ENCODE measurements at places on chromosomes 5 and 9. TPM values are rescaled to one million over a fixed set of nuclear protein-coding genes. Genes with fewer than 3 reads are reported as not detected.

- no peaks in the 10 kb centered on the region for H3K36me3 ChIP-seq
- no peak overlapping the region for H3K27ac ChIP-seq
- DNase-seq = no peak
- H3K4me1 ChIP-seq = peaks cover 4% of the 10 kb centered on the region
- H3K4me3 ChIP-seq = no peak overlapping the region
Observed at GRCh38 chr9:2565676-2566340, 55.8 kb upstream of the VLDLR start.

GRCh38 chr9:82022121-82022520, 33.5 kb downstream of the SPATA31D1 start:
- no peak for DNase-seq
- H3K27me3 ChIP-seq = no peaks in the 10 kb centered on the region
- no peaks in the 10 kb centered on the region for H3K36me3 ChIP-seq
- H3K4me1 ChIP-seq = no peaks in the 10 kb centered on the region

GRCh38 chr5:175034924-175035323, 310.5 kb downstream of the MSX2 start:
- no peak overlapping the region for H3K27ac ChIP-seq
- H3K4me1 ChIP-seq = no peaks in the 10 kb centered on the region
- no peak for DNase-seq
- no peaks in the 10 kb centered on the region for H3K36me3 ChIP-seq
- H3K4me3 ChIP-seq = no peak overlapping the region

DNA sequence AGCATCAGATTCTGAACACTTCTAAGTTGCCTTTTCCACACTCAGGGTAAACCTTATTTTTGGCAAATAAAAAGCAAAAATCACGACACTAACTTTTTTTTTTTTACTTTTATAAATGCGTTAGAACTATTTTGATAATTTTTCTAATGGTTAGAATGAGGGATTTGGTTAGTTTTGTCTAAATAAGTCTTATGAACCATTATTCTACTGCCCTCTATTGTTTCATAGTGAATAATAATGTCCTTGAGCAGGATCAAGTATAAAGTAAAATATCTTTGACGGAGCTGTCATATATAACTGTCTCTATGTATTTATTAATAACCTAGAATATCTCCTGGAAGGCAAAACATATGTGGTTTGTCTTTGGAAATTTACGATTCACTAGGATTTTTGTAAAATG, 631.8 kb downstream of the GABRG2 start:
- DNase-seq = no peak
- H3K36me3 ChIP-seq = no peaks in the 10 kb centered on the region
- H3K27me3 ChIP-seq = no peaks in the 10 kb centered on the region
- H3K4me3 ChIP-seq = no peak overlapping the region
- H3K27ac ChIP-seq = no peak overlapping the region

GRCh38 chr5:132674671-132675506, 1.1 kb downstream of the IL4 start:
- no peaks in the 10 kb centered on the region for H3K27me3 ChIP-seq
- H3K27ac ChIP-seq = no peak overlapping the region
- no peak for DNase-seq
- no peaks in the 10 kb centered on the region for H3K4me1 ChIP-seq

- no peaks in the 10 kb centered on the region for H3K36me3 ChIP-seq
- no peak for DNase-seq
- no peak overlapping the region for H3K4me3 ChIP-seq
- no peak overlapping the region for H3K27ac ChIP-seq
- H3K4me1 ChIP-seq = peaks cover 8% of the 10 kb centered on the region
Observed at GRCh38 chr5:37375091-37375490, 4.0 kb upstream of the WDR70 start.

Gene CCNO
- not detected for total RNA-seq

Gene CCDC69
- total RNA-seq = 95.6 TPM

Gene AGTPBP1
- 35.2 TPM for total RNA-seq

Gene MOCS2
- total RNA-seq = 37.9 TPM

Gene SMIM33
- not detected for total RNA-seq
